ENCODE measurements at places on chromosomes 4 and X.

DNA sequence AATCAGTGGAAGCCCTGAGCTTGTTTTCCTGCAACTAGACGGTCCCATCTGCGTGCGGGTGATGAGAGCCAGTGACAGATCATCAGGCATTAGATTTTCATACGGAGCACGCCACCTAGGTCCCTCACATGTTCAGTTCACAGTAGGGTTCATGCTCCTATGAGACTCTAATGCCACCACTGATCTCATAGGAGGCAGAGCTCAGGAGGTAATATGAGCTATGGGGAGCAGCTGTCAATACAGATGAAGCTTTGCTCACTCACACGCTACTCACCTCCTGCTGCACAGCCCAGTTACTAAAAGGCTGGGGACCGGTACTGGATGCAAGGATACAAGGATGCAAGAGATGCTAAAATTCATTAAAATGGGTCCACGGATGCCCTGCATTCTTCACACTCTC is 61.2 kb downstream of the DHRSX start:
- no peak for DNase-seq

- DNase-seq: no peak
Observed at GRCh38 chrX:106802063-106802387, 448 bp upstream of the TBC1D8B start.

DNA sequence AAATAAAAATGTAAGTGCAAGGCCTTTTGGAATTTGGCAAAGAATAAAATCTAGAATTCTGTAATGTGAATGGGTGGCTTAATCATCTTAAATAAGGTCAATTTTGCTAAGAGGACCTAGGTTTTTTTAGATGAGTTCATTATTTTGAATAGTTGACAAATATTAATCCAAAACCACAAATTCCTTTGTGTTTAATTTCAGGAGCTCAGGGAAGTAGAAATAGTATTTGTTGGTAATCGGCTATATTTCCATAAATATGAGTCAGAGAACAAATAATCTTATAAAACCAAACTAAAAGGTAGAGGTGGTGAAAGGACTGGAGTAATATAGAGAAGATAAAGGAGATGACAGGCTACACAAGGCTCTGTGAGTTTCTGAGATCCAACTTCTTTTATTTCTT is 190.4 kb upstream of the TLL1 start:
- no peak for DNase-seq

DNA sequence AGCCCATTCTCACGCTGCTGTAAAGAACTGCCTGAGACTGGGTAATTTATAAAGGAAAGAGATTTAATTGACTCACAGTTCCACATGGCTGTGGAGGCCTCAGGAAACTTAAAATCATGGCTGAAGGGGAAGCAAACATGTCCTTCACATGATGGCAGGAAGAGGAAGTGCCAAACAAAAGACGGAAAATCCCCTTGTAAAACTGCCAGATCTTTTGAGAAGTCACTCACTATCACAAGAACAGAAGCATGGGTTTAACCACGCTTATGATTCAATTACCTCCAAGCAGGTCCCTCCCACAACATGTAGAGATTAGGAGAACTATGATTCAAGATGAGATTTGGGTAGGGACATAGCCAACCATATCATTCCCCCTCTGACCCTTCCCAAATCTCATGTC is 335.5 kb downstream of the IL15 start:
- DNase-seq: no peak

DNA sequence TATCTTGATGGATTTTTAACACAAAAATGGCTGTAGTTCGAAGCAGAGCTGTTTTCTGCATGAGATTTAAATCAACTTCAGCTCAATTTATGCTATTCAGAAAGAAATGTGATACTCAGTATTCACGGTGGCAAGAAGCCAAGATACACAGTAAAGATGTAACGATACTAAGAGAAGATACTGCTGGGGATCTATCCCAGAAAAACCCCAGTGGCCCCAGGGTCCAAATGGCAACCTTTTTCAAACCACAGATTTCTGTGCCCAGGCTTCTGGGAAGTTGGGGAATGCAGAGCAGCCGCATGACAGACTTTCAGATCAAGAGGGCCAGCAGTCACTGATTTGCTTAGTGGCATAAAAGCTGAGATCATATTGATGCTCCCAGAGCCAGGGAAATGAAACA is 353.9 kb downstream of the AFF2 start:
- no peak for DNase-seq

DNA sequence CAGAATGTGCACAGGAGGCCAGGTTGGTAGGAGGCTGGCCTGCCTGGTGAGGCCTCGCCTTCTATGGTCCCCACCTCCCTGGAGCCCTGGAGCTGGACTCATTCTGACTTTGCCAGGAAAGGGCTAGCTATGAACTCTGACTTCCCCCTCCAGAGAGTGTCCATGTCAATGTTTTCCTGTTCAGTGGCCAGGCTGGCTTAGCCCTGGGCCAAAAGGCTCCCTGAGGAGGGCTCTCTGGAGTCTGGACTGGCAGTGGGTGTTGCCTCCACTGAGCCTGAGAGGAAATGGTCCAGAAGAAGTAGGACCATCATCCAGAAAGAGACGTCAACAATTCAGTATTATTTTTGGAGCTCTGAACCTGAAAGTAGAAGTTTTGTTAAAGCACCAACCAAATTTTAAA is 178.7 kb downstream of the CHIC2 start:
- no peak for DNase-seq

DNA sequence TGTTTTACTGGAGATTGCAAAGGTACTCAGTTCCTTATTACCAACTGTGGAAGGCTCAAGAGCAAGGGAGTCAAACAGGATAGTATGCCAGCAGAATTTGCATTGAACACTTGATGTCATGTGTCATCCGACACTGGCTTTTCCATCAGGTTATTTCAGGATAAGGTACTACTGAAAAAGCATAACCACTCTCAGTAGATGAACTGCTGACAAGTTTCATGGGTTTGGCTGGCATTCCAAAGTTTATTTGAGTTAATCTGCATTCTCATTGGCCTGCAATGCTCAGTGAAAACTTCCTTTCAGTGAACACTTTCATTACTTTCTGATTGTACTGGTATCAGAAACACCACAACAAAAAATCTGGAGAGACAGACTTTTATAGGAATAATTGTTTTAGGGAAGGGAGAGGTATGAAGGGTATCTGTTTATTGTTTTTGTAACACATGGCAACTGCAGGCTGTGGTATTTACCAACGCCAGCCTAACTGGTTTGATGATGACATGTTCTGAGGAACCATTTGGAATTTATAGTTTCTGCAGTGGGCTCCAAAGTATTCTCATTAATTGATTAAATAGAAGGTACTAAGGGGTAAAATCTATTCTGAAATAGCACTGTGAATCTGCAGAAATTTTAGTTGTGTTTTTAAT is 345.7 kb upstream of the NR3C2 start:
- DNase-seq: no peak

DNA sequence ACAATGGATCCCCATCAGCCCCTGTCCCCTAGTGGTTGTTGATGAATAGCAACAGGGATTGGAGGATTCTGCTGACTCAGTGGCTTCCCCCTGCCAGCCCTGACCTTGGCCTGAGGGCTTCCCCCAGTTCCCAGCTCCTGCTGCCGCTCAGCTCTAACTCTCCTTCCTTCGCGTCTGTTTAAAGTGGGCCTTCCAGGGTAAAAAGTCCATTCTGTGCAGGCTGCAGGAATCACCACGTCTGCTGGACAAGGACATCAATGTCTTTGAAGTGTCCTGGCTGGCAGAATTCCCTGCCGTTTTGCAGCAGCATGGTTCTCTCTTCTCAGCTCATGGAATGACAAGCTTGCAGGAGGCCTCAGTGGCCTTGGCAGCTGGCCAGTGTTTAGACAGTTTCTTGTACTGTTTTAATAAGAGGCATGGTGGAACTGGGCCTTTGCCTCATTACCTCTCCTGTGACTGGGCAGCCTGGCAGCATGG is 152.5 kb upstream of the STX18 start:
- DNase-seq: no peak

DNA sequence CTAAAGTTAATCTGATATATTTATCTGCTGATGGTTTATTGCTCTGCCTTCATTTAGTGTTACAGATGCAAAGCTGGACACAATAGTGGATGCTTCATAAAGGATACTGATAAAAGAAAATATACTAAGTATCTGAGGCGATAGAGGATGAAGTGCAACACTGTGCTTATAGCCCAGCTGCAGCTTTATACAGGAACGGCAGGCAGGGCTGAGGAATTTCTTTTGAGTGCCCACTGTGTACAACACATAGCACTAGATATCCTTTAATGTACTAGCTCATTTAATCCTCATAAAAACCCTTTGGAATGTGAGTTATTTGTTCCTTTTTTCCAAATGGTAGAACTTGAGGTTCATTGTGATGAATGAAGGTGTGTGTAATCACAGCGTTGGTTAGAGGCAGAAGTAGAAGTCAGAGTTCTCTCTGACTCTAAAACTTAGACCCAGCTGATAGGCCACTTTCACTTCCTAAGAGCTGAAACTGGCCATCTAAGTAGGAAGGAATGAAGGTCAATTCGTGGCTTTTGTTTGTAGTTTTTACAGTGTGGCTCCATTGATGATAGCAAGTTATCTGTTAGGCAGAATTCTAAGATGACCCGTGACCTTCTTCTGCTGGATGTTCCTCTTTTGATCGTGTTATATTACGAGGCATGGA is 138.0 kb downstream of the VEGFC start:
- DNase-seq: no peak

DNA sequence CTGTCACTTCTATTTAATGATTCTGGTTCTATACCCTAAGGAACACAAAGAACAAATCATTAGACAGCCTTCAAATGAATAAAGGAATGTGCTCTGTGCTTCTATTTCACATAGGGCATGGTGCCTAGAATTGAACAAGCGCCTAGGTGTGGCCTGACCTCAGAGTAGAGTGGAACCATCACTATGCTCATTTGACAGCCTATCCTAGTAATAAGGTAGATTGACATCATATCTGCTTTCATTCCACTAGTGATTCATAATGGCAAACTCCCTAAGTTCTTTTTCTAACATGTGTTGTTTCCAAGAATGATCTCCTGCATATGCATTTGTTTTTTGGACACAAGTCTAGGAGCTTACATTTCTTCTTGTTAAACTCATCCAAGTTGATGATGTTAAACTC is 36.6 kb downstream of the METTL14 start:
- no peak for DNase-seq

DNA sequence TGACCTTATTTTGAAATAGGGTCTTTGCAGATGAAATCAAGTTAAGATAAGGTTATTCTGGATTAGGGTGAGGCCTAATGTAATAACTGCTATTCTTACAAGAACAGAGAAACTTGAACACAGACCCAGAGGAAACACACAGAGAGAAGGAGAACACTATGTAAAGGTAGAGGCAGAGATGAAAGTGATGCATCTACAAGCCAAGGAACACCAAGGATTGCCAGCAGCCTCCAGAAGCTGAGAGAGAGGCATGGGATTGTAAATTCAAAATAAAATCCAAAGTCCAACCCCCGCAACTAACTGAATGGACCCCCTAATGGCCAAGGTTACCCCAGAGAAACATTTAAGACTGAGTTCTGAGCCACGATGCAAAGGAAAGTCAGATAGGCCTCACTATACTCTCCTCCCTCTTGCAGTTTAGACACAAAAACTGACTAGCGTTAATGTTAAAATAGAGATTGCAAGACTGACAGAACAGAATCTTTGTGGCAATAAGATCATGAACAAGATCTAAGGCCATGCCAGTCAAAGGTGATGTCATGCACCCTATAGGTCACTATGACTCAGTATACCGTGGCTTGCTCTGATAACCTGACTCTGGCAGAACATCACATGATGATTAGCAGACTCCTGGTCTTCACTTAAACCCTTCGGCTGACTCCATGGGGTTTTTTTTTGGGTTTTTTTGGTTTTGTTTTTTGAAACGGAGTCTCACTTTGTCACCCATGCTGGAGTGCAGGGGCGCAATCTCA is 42.9 kb downstream of the DDX60L start:
- no peak for DNase-seq

DNA sequence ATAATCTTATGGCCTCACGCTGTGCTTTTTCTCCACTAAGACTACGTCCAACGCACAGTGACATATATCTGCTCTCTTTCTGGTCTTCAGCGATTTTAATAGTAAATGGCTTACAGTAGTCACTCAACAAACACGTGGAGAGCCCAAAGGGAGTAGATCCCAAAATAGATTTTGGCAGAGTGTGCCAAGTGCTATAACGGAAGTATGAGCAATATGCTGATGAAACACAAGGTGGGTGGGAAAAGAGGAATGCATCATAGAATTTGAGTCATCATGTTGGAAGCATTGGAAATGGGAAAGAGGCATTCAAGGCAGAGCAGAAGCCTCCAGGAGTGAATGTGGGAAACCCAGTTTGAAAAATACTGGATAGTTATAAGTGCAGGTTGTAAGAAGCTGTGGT is 129.1 kb upstream of the LDB2 start:
- DNase-seq: peak; percentile 86

- no peak for DNase-seq
Observed at GRCh38 chrX:127085939-127086338, 266.4 kb downstream of the PRR32 start.

DNA sequence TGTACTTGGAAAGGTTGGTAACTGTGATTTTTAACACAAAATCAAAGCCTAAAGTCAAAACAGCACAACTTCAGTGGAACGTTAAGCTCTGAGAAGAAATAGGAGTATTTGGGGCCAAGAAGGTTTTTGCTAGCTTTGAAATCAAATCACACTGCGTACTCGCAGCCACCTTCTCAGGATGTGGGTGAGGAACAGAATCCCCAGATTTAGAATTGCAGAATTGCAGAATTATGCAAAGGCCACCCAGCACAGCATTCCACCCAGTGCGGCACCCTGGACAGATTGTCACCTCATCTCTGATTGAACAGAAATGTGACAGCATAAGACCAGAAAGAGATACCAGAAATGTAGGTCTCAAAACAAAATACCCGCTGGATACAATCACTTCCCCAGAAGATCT is 181.1 kb downstream of the DHX15 start:
- DNase-seq: no peak

- no peak for DNase-seq
Observed at GRCh38 chrX:109578916-109579315, 42.3 kb downstream of the NXT2 start.

DNA sequence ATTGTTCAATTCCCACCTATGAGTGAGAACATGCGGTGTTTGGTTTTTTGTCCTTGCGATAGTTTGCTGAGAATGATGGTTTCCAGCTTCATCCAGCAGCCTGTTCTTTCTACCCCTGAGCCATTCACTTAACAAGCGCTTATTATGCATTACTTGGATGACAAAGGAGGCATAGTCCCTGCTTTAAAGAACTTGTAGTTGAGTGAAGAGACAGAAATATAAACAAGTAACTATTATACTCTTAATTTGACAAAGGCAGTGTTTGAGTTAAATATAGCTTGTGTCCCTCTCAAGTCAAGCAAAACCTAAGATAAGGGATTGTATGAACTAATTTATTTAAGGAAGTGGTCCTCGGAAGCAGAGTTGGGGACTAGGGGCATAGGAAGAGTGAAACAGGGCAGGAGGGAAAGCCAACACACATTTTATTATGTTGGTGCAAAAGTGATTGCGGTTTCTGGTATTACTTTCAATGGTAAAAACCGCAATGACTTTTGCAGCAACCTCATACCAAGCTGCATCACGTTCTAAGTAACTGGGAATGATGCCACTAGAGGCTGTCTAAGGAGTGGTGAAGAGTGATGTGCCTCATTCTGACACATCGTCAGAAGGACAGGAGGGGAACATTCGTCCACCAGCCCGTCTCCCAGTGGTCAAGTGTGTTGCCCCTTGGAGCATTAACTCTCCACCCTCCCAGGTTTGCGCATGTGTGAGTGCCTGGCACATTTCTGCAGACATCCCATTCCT is 41.8 kb downstream of the QDPR start:
- no peak for DNase-seq

GRCh38 chr4:78780093-78780492 is 3.9 kb downstream of the BMP2K start:
- no peak for DNase-seq

Measured in HS-27A (cell line).